ENCODE measurements at places on chromosomes 12 and 14.

- no peak for DNase-seq
Measured at GRCh38 chr12:131684015-131684725, 26.7 kb upstream of the SFSWAP start.

GRCh38 chr12:107415071-107415470 lies 270.5 kb upstream of the PWP1 start:
- no peak for DNase-seq

GRCh38 chr14:94572637-94573303 lies 8.5 kb upstream of the SERPINA5 start:
- DNase-seq: no peak

DNA sequence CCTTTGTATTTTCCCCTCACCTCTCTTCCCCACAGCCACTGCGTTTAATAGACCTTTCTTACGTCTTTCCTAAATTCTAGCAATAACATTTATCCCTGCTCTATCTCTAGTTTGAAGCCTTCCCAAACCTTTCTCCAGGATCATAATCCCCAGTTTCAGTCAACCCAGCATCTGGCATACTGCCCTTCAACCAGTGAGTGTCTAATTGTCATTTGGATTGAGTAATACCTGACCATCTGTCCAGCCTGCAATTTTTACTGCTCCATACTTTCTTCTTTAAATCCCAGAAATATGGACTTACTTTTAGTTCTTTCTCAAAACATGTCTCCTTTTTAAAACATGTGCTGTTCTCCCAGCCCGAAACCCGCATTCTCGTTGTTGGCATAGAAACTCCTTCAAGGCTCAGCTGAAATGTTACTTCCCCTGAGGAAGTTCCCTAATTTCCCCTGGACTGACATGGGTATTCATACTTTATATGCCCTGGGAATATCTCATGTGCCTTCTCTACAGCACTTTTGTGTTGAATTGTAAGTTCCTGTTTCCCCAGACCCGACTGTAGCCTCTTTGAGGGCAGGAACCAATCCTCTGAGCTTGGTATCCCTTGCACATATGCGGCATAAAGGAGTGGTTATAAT lies 65.1 kb upstream of the ETV6 start:
- no peak for DNase-seq

DNA sequence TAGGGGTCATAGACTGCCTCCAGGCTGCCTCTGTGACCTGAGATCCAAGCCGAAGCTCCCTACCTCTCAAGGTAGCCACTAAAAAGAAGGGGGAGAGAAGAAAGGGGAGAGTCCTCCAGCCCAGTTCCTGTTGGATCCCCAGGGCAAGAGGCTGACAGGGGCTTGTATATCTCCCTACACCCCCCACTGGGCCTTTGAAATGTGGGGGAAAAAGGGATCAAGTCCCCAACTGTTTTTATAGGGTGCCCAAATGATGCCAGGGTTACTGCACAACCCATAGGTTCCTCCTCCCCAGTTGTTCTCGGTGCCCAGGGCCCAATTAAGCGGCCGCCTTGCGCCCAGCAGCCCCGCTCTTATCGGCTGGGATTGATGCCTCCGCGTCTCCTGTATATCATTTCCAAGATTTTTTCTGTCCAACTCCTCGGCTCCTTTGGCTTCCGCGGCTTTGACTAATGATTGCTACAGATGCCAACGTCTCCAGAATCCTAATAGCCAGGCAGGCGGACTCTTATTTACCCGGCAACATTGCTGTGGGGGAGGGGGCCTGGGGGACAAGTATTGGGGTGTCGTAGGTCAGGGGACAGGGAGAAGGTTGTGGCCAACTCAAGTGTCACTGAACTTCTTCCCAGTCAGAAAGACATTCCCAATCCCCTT lies 7.6 kb upstream of the HOXC4 start:
- DNase-seq: no peak
